ENCODE measurements at places on chromosomes 1 and 21.

- no peak overlapping the region for H3K4me3 ChIP-seq
- H3K27me3 ChIP-seq = no peaks in the 10 kb centered on the region
- H3K27ac ChIP-seq = no peak overlapping the region
- H3K4me1 ChIP-seq = no peaks in the 10 kb centered on the region
- H3K36me3 ChIP-seq = no peaks in the 10 kb centered on the region
These were observed 461.8 kb upstream of the CXADR start for GRCh38 chr21:17051054-17051453.

GRCh38 chr1:225748529-225748928 is 29.1 kb upstream of the SRP9 start:
- no peak overlapping the region for H3K27ac ChIP-seq
- no peak for DNase-seq
- no peaks in the 10 kb centered on the region for H3K36me3 ChIP-seq
- H3K4me3 ChIP-seq = no peak overlapping the region

DNA sequence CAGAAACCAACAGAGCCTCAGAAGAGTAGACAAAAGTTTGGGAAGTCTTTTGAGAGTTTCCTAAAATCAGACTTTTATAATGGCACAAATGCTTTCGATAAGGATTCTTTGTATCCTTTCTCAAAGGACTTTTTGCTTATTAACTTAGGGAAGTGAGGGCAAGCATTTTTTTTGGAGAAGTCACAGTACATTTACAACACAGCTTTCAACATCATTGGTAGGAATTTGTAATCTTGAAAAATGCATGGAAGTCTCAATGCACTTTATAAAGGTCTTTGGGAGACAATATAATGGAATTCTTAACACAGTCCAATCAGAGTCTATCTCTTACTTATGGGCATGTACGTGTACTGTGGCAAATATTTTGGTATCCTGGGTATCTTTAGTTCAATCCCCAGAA is 325.8 kb upstream of the NR5A2 start:
- H3K27ac ChIP-seq = no peak overlapping the region
- H3K4me3 ChIP-seq = no peak overlapping the region
- H3K36me3 ChIP-seq = no peaks in the 10 kb centered on the region
- no peak for DNase-seq
- no peaks in the 10 kb centered on the region for H3K27me3 ChIP-seq
- H3K4me1 ChIP-seq = no peaks in the 10 kb centered on the region

- no peak for DNase-seq
- H3K27ac ChIP-seq = no peak overlapping the region
- no peaks in the 10 kb centered on the region for H3K27me3 ChIP-seq
- no peak overlapping the region for H3K4me3 ChIP-seq
- peaks cover 17% of the 10 kb centered on the region for H3K36me3 ChIP-seq
These were observed 3.8 kb downstream of the ARV1 start for GRCh38 chr1:230982696-230983095.

DNA sequence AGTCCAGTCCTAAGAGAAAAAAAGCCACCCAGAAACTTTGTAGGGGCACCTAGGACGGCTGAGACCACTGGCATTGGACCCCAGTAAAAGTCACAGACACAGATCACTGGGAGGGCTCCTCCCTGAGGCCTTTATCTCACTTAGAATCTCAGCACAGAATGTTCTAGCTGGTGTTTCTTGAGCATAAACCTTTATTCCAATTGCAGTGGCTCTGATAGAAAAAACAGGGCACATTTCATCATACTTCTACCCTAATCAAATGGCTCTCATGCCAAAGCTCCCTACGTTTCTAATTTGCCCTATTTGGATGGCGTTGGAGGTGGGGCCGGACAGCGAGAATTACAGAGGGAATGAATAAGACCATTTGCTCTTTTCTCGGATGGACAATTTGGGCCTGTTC is 53.8 kb downstream of the NGF start:
- H3K27me3 ChIP-seq = no peaks in the 10 kb centered on the region
- no peak overlapping the region for H3K27ac ChIP-seq
- no peaks in the 10 kb centered on the region for H3K4me1 ChIP-seq
- H3K4me3 ChIP-seq = no peak overlapping the region

DNA sequence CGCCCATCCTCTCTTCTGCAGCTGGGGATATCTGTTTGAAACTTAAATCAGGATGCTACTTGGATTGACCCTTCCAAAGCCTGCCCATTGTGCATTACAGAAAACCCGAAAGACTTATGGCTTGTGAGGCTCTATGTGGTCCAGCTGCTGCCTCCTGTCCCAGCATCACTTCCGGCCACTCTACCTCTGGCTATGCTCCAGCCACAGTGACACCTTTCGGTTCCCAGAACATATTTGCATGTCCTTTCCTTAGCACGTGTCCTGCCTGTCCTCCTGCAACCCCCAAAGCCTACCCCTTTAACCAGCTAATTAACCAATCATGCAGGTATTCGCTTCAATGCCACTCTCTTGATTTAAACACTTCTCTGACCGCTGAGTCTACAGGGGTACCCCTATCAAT is 167.6 kb downstream of the PRDM2 start:
- no peak overlapping the region for H3K4me3 ChIP-seq
- no peaks in the 10 kb centered on the region for H3K4me1 ChIP-seq
- no peak for DNase-seq
- H3K27ac ChIP-seq = no peak overlapping the region
- H3K36me3 ChIP-seq = no peaks in the 10 kb centered on the region

- H3K27ac ChIP-seq = no peak overlapping the region
- H3K27me3 ChIP-seq = peaks cover 17% of the 10 kb centered on the region
- H3K4me3 ChIP-seq = no peak overlapping the region
- H3K36me3 ChIP-seq = no peaks in the 10 kb centered on the region
These were observed 345.3 kb downstream of the MATN1 start for GRCh38 chr1:30378003-30378596.
